ENCODE measurements at places on chromosomes 2 and 18.

DNA sequence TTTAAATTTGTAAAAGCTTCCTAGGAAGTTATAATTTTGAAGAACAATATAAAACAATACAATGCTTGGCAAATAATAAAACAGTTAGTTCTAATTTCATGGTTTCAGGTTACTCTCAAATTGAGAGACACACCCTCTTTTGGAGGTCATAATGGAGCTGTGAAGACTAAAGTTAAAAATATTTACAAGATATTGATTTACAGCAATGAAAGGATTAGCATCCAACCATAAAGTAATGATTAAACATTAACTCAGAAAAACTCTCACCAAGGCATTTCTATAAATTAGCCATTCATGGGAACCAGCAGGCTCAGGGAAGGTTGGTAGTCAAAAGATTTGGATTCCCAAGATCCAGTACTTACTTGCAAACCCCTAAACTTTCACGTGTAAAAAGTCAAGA, 6.4 kb downstream of the DPP4 start:
- DNase-seq: no peak

GRCh38 chr2:137000811-137001210, 235.5 kb downstream of the THSD7B start:
- DNase-seq: no peak

DNA sequence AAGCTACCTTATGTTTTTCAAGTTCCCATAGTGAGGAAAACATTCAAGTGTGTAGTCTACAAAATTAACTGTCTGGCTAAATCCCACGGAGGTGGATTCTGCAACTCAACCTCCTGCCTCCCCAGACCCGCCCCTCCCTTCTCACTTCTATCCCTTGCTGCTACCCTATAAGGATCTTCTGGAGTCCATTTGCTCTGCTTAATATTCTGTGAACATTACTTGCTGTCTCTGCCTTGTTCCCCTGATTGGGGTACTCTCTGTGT, 163.2 kb downstream of the KCNE4 start:
- DNase-seq: no peak

DNA sequence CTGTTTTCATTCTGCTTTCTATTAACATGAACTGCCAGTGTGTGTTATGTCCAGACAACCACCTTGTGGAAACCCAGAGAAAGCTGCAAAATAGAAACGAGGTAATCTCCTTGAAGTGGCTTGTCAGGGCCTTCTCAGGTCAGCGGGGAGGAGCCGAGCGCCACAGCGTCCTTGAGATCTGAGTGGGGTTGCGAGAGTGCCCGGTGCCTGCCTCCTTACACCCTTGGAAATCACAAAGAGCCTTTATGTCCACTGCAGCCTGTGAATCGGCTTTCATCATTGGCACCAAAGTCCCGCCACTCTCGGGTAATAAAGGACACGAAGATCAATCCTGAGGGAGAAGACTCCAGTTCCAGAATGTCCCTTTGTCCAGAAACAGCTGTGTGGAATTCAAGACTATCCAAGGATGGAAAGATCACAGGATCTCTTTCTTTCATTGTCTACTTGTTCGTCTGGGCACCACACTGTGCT, 135.2 kb downstream of the HRH4 start:
- no peak for DNase-seq
